ENCODE measurements at places on chromosomes 7 and 10.

DNA sequence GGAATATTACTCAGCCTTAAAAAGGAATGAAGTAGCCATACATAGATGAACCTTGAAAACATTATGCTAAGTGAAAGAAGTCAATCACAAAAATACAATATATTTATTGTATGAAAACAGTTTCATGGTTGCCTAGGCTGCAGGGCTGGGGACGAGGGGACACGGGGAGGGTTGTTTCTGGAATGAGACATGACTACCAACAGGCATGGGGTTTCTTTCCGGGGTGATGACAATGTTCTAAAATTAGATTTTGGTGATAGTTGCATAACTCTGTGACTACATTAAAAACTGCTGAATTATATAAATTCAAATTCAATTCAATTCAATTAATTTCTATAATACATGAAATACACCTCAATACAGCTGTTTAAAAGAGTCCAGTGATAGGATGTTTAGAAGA, 88.0 kb downstream of the ARHGAP22 start:
- DNase-seq = no peak

DNA sequence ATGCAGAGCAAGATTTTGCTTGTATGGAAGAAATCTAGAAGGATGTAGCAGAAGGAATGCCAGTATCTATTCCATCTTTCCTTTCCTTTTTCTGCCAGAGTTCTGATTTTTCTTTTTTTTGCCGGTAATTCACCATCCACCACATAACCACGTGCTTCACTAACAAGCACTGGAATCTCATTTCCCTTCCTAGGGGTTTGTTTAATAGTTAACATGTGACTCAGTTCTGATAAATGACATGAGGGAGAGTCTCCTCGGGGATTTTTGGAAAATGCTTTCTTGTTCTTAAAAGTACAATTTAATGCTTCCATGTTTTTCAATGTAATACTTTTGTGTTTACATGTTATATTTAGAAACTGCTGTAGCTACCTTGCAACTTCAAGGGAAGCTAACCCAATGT, 590.2 kb downstream of the SH2D4B start:
- DNase-seq = no peak

DNA sequence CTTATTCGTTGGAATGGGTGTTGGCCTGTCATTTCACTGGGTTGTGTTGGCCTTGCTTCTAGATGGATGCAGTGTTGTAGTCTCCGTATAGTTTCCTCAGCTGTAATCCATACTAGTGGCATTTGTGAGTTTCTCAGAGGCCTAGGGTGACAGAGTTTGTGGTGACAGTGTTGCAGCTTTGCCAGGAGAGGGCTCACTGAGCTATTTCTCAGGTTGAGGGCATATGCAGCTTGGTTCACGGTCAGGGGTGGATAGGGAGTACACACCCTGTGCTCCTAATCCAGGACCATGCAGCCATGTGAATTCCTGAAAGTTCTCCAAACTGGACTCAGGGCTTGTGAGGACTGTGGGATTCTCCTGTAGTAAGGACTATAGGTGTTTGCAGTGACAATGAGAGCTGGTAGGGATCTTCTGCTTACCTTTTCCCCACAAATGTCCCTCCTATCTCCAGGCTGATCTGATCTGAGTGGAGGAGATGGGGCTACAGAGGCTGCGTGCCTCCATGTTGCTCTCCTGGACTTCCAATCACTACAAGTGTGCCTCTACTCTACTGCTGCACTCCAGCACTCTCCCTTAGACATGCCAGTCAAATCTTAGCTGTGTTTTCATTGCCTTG, 229.0 kb downstream of the STK31 start:
- peak; percentile 63 for DNase-seq

DNA sequence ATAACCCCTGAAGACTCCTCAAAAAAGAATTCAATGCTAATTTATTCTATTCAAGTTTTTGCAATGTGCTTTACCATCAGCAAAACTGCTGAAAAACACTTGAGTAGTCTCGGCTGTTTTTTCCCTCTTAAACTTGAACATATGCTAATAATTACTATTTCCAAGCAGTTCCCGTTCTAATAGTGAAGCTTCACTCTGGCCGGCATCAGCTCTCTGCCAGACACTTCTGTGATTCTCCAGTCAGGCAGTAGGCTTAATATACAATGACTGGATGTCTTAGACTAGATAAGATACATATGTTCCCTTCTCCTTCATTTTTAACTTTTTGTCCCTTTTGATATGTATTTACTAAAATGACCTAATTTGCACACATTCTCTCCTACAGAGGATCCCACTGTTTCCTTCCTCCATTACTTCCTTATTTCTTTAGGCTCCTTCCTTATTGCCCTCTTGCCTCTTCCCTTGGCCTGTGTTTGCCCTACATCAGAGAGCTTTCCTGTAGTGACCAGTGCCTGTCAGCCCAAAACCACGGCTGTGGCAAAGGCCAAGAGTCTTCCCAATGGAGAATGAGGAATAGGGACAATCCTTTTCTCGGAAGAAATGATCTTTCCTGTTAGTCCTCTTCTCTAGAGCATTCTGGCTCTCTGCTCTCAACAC, 23.5 kb downstream of the HEPACAM2 start:
- DNase-seq = no peak

DNA sequence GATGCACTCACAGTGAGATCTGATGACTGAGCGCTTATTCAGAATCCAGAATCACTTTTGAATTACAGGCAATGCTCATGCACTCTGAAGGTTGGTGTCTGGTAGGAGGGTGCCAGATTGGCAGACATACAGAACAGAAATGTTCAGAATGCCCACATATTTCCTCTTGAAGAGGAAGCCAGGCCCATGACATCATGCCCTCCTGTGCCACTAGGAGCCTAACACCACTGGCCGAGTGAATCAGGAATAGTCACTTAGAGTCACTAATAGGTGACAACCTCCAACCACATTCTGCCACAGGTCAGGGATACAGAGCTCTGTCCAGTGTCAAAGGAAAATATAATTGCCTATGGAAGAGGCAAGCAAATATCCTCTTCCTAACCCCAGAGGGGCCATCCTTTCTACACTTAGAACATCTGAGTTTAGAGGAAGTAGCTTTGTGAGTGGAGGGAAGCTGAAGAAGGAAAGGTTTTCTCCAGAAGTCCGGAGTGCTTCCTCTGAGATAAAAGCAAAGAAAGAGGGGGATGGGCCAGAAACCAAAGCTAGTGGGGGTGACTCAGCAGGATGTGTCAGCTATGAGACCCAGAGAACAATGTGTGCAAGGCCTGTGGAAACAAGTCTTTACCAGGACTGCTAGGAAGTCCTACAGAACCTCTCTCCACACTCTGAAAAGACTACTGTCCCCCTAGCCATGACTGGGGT, 838.8 kb downstream of the GRID1 start:
- DNase-seq = no peak

DNA sequence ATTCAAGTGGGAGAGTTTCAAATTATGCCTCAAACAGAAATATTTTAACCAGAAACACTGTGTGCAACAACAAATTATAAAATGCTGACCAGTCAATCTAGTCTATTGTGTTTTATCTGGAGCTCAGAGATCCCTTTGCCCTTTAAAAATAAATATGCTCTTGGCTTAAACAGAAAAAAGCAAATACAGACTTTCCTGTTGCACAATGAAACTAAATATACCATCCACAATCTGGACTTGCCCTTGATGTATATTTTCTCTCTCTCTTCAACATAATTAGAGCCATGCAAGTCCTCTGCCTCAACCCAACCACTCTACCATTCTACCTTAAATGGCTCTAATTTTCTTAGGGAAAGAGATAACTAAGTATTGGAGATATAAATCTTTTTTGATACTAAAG, 34.9 kb downstream of the ASAH2 start:
- DNase-seq = no peak

GRCh38 chr10:73229567-73229966, 17.5 kb downstream of the DNAJC9 start:
- DNase-seq = no peak

- DNase-seq = no peak
These were observed 210.6 kb downstream of the TNS3 start for GRCh38 chr7:47371317-47371716.

- no peak for DNase-seq
These were observed 20.5 kb downstream of the CASD1 start for GRCh38 chr7:94530109-94530508.

Measured in EH (cell line).